Esophagus muscularis mucosa (tissue), 4 donors: ENCODE measurements at places on chromosomes 7 and 10. TPM values are rescaled to one million over a fixed set of nuclear protein-coding genes. Genes with fewer than 3 reads are reported as not detected.

GRCh38 chr7:82678259-82678658, 234.7 kb upstream of the CACNA2D1 start:
- no peaks in the 10 kb centered on the region for H3K36me3 ChIP-seq
- H3K27ac ChIP-seq, result no peak overlapping the region
- H3K4me3 ChIP-seq, result no peak overlapping the region
- H3K4me1 ChIP-seq, result peaks cover 6% of the 10 kb centered on the region
- no peaks in the 10 kb centered on the region for H3K27me3 ChIP-seq

DNA sequence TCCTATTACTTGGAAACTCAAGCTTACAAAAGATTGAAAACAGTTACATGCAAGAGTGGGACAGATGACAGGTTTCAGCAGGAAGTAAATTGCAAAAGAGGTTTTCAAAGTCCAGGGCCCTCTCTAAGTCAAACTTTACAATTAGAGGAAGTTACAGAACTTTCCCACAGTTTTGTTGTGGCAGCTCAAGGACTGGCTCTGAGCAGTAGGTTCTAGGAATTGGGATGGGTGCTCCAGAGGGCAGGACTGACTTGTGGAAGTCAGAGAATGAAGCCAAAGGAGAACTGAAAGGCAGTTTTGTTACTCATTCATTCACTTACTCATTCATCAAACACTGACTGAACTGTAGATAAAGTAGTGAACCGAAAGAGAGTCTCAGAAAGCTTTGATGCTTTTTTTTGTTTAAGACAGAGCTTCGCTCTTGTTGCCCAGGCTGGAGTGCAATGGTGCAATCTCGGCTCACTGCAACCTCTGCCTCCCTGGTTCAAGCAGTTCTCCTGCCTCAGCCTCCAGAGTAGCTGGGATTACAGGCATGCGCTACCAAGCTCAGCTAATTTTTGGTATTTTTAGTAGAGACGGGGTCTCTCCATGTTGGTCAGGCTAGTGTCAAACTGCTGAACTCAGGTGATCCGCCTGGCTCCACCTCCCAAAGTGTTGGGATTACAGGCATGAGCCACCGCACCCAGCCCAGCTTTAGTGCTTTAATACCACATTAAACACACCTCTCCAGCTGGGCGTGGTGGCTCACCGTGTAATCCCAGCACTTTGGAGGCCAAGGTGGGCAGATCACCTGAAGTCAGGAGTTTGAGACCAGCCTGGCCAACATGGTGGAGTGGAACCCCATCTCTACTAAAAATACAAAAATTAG, 66.8 kb upstream of the CCNJ start:
- no peaks in the 10 kb centered on the region for H3K4me1 ChIP-seq
- no peaks in the 10 kb centered on the region for H3K27me3 ChIP-seq
- H3K4me3 ChIP-seq, result no peak overlapping the region
- no peak overlapping the region for H3K27ac ChIP-seq

DNA sequence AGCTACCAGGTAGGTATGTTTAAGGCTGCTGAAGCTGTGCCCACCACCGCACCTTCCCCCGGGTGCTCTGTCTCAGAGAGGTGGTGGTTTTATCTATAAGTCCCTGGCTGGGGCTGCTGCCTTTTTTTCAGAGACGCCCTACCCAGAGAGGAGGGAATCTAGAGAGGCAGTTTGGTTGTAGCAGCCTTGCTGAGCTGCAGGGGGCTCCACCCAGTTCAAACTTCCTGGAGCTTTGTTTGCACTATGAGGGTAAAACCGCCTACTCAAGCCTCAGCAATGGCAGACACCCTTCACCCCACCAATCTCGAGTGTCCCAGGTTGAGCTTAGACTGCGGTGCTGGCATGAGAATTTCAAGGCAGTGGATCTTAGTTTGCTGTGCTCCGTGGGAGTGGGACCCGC, 43.6 kb upstream of the CYP2C18 start:
- no peaks in the 10 kb centered on the region for H3K36me3 ChIP-seq
- no peaks in the 10 kb centered on the region for H3K27me3 ChIP-seq
- no peak overlapping the region for H3K27ac ChIP-seq
- H3K4me3 ChIP-seq, result no peak overlapping the region
- H3K4me1 ChIP-seq, result no peaks in the 10 kb centered on the region

DNA sequence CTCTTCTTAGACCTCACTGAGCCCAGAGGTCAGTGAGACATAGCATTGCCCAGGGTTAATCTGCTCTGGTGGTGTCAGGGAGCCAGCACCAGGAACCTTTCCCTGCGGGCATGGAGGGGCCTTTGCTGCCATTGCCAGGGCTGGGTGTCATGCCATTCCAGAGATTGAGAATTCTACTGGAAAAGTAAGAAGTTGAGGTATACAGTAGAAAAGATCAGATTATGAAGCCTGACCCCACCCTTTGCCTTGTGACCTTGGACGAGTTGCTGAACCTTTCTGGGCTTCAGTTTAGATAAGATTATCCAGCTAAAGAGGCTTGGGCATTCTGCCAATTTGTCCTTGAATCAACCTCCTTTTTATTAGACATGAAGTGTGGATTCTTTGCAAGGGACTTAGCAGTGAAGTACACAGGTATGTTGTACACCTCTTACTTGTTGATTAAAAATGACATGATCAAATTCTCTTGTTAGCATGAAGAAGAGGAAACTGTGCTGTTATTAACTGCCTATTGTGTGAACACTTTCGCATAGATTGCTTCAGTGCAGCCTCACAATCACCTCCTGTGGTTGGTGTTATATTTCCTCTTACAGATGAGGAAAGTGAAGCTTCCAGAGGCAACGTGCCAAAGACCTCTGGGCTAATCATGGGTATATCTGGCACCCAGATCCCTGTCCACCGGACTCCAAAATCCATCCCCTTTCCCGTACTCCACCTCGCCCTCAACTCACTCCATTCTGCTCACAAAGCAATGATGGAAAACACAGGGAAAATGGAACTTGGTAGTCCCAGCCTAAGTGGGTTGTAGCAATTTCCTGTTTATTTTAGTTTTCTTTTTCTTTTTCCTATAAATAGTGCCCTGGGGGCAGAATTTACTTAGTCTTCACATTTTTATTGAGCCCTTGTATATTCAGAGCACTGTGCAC, 151.3 kb downstream of the CAMK1D start:
- H3K36me3 ChIP-seq, result no peaks in the 10 kb centered on the region
- H3K4me1 ChIP-seq, result peaks cover 39% of the 10 kb centered on the region
- H3K27ac ChIP-seq, result no peak overlapping the region
- DNase-seq, result no peak
- no peaks in the 10 kb centered on the region for H3K27me3 ChIP-seq

DNA sequence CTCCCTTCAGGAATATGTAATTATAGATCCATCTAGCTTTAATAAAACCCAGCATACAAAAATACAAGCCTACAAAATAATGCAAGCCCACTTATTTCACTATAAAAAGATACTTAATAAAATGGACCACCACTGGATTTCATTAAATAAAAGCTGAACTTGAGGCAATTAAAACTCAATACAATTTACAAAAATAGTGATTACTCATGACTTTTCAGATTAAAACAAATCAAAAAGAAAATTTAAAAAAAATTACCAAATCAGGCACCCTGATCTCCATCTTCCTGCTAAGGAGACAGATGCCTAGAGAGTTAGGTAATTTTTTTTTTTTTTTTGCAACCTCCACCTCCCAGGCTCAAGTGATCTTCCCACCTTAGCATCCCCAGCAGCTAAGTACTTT, 41.8 kb downstream of the PRTFDC1 start:
- peaks cover 8% of the 10 kb centered on the region for H3K4me1 ChIP-seq
- H3K4me3 ChIP-seq, result no peak overlapping the region
- DNase-seq, result no peak

DNA sequence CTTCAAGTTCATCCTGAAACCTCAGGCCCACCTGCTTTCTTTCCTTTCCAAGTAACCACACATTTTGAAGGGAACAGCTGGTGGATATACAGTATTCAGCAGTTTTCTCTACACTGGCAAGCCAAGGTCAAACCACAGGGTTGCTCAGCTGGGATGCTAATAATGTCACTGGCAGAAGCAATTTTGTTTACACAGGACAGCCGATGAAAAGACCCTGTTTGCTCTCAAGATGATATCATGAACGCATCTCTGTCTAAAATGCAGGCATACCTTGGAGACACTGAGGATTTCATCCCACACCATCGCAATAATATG, 186.2 kb downstream of the USP6NL start:
- no peak overlapping the region for H3K27ac ChIP-seq
- H3K36me3 ChIP-seq, result no peaks in the 10 kb centered on the region
- no peak for DNase-seq
- no peaks in the 10 kb centered on the region for H3K4me1 ChIP-seq
- H3K4me3 ChIP-seq, result no peak overlapping the region

DNA sequence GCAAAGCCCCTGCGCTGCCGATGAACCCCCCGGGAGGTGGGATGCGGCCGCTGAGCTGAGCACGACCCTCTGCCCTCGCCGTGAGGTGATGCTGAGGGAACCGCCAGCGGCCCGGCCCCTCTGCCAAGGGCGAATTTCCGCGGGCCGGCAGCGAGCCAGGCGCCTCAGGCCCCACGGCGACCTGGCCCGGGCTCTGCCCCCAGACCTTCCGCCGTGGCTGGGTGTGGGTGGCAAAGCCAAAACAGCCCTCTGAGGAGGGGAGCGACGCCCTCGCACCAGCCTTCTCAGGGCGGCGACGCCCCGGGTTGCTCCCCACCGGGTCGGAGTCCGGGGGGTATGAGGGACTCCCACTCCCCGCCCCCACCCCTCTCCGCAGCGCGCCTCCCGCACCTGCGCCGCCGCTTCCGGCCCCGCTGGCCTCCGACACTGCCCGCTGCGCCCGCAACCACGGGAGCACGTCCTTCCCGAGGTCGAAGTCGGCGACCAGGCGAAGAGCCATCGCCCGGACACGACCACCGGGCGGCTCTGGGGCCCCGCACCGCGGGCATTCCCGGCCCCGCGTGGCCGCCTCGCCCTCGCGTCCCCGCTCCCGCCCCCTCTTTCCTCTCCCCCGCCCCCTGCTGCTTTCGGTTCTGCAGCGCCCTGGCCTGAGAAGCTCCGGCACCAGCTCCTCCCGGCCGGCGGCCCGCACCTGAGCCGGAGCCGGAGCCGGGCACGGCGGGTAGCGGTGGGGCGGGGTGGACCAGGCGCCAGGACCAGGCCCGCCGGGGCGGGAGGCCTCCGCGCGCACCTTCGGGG, at the start of gene GSAP:
GSAP (minus strand) TSS at position 527 of the 798 bp plus-strand sequence; CDS start at position 499, 28 bp downstream.
- DNase-seq, result no peak
- H3K4me1 ChIP-seq, result peaks cover 27% of the 10 kb centered on the region
- H3K36me3 ChIP-seq, result no peaks in the 10 kb centered on the region
- peak within 1 kb of the TSS; percentile 88 for H3K4me3 ChIP-seq
- no peaks in the 10 kb centered on the region for H3K27me3 ChIP-seq

GRCh38 chr10:57260175-57260574, 899.1 kb upstream of the ZWINT start:
- no peaks in the 10 kb centered on the region for H3K27me3 ChIP-seq
- H3K4me3 ChIP-seq, result no peak overlapping the region
- no peaks in the 10 kb centered on the region for H3K36me3 ChIP-seq
- H3K27ac ChIP-seq, result no peak overlapping the region

Gene TBX20
- total RNA-seq, result not detected

Gene NEUROG3
- total RNA-seq, result not detected
